M059J (cell line): ENCODE measurements at places on chromosomes 5 and 9. TPM values are rescaled to one million over a fixed set of nuclear protein-coding genes. Genes with fewer than 3 reads are reported as not detected.
A peak's percentile ranks its signal among the peaks of the same experiment; 100 is the strongest.

DNA sequence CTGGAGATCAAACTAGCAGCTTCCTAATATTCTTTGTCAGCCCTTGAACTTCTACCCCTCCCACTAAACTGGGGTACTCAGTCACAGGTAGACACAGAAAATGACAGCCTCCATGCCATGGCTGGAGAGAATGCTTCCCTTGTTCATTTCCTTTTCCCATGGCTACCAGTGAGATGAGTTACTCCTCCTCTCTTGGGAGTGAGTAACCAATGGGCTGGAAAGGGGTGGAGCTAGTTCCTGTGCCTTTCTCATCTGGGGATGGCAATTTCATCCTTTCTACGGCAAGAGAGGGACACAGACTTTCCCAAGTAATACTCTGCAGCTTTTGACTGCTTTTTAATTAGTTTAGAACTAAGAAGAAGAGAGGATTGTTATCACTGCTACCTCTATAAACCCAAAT lies 1045.6 kb upstream of the WWC1 start:
- peak; percentile 25 for DNase-seq

GRCh38 chr5:71961786-71962185 lies 145.5 kb upstream of the MAP1B start:
- DNase-seq = no peak

GRCh38 chr9:90038763-90039162 lies 434.0 kb downstream of the GADD45G start:
- DNase-seq = peak; percentile 62

DNA sequence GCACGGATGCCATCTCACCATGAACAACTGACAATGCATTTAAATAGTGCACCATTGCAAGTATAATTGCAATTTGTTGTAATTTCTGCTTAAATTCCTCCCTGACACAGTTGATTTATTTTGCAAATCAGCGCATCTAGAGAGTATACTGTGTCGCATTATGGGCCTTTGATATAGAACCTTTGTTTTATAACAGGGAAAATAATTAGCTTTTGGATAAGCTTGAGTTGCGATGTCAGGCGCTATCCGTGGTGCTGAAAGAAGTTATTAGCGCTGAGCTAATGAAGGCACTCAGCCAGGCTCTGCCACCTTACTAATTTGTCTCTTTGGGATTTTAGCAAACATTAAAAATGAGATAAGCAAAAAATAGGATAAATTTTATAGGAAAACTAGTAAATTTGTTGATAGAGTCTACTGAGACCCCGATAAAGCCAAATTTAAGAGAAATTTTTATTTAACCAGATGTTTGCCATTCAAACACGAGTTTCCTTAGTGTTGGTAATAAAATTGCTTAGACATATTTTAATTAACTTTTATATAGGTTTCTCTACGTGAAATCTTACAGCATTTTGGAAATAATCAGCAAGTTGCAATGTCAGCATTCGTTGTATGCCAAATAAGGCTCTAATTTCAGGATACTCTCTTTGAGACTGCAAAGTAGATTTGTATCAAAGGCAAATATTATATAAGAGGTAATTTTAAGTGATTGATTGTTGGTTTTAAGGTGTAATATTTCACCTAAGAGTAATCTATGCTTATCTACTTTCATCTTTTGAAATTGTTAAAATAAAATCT lies 355.5 kb downstream of the TLR4 start:
- peak; percentile 28 for DNase-seq

- no peak for DNase-seq
Observed at GRCh38 chr9:33843312-33843961, 26.5 kb downstream of the UBE2R2 start.

GRCh38 chr5:94526706-94527105 lies 91.7 kb downstream of the KIAA0825 start:
- no peak for DNase-seq

Gene ADAMTSL1
- total RNA-seq = 4.2 and 7.7 TPM in 2 replicates

Gene RASEF
- total RNA-seq = 2.5 TPM in 2 replicates

Gene RAB3C
- total RNA-seq = 0.02 TPM in 1 of 2 replicates, not detected in the other

Gene UGT3A1
- not detected in 2 replicates for total RNA-seq

Gene ZNF483
- total RNA-seq = 0.59 and 2.4 TPM in 2 replicates

Gene ARSI
- 32.7 and 51.2 TPM in 2 replicates for total RNA-seq

Gene PHYHD1
- not detected in 2 replicates for total RNA-seq
